Vagina (tissue), 2 donors: ENCODE measurements at places on chromosomes 7 and 10. TPM values are rescaled to one million over a fixed set of nuclear protein-coding genes. Genes with fewer than 3 reads are reported as not detected.

DNA sequence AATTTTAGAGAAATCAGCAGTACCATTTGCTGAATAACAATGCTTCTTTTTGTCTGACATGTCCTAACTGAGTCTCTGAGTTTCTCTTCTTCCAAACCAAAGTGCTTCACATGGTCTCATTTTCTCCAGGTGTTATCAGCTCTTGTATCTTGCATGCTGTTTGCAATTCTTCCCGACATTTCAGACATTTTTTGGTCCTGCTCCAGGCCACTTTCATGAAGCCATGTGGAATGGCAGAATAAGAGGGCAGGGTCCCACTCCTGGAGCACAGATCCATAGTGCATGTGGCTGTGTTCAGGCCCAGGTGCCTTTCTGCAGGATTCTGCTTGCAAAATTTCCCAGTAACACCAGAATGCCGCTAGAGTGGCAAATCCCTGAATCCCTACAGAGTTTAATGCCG, 916.2 kb downstream of the NXPH1 start:
- DNase-seq = no peak

- no peak for DNase-seq
These were observed 23.9 kb upstream of the LEP start for GRCh38 chr7:128217030-128217805.

GRCh38 chr7:13800694-13801448, 188.6 kb downstream of the ETV1 start:
- no peak for DNase-seq

The TAS2R41 gene
- not detected for total RNA-seq

DNA sequence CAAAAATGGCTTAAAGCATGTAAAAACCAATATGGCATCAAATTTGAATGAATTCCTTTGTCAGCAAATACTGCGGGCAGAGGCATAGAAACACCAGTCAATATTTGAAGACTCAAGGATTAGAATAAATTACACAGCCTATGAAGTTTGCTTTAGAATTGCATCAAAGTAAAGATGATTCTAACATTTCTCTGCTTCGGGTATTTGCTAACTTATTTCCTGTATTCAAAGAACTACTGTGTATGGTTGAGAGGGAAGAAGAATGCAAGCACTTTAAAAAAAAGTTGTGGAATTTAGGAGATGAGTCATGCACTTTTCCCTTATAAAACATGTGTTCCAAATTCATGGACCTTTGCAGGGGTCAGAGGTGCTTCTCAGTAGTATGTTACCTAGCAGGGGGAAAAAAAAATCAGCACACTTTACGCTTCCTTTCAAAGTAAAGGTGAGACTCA, 90.1 kb downstream of the PIP4K2A start:
- DNase-seq = no peak

- DNase-seq = no peak
These were observed 623 bp downstream of the HOXA4 start for GRCh38 chr7:27129729-27130539.

- no peak for DNase-seq
These were observed 59.7 kb downstream of the LRGUK start for GRCh38 chr7:134186801-134187200.

The FOXI2 gene
- 0.25 TPM for total RNA-seq

DNA sequence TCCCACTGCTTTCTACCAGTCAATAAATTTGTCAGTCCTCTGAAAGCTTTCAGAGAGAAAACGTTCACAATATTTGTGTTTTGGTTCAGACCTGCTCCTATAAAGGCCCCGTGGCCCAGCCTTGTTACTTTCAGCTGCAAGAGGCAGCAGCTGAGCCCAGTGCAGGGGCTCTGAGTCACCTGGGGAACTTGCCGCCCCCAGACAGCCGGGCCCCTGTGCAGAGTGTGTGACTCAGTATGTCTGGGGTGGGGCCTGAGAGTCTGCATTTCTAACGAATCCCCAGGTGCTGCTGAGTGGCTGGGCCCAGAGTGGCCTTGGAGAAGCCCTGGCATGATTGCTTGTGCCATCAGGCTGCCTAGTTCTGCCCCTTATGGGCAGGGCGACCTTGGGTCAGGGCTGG, 303.5 kb downstream of the PAXIP1 start:
- DNase-seq = no peak

The EVX1 gene
- total RNA-seq = 2.5 TPM

GRCh38 chr7:146116521-146117222, at the start of gene CNTNAP2:
Gene CNTNAP2 (plus strand): TSS chr7:146116801. CDS start chr7:146116877, 76 bp downstream.
- no peak for DNase-seq

DNA sequence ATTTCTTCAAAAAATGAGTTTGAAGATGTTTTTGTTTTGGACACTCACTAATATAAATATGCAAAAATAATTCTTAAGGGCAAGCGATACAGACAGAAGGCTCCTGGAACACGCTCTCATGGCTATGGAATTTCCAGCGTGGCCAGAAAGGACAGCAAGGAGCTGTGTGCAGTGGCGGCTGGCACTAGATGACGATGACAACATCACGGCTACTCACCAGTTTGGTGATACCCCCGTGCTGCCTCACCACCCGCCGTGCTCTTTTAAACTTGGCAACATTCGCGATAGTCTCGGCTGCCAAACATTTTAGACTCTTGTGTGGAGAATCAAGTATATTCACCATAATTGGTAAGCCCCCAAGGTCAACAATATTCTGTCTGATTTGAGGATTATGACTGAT, 54.9 kb downstream of the ODAD2 start:
- DNase-seq = no peak

DNA sequence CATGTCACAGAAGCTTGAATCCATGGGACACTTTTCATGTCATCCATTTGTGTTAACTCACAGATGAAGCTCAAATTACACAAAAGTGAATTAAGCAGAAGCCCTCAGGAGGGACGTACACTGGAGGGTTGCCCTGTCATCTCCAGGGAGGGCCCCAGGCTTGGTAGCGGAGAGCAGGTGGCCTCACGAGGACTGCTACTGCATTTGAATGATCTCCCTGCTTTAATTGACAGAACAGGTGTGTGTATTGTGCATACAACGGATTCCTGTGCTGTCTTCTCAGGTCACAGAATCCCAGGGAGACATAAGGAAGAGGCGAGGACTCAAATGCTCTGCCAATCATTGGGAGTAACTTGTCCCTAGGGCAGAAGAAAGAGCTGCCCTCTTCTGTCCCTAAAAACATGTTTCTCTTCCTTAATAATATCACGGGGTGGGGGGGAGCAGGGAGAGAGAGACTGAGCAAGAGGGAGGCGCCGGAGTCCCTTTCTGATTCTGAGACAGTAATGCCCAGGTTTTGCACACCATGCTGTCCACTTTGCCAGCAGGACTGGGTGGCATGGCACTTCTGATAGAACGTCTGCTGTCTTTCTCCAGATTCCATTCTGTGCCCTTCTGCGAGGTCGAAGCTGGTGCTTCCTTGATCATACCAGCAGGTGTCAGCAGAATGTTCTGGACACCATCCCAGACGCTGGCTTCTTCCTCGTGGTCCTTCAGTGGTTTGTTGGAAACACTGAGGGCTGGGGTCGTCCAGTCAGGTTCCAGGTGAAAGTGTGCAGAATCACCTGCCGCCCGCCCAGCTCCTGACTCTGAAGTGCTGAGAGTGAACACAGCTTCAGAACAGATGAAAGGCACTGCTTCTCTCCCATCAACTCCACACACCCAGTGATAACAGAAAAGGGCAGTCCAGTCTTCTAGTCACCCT, 26.2 kb upstream of the RASGEF1A start:
- no peak for DNase-seq

The CCL24 gene
- total RNA-seq = not detected

The CALML5 gene
- 102 TPM for total RNA-seq

The FFAR4 gene
- 1.5 TPM for total RNA-seq

The PROSER2 gene
- total RNA-seq = 8.1 TPM

- DNase-seq = no peak
These were observed 764.3 kb downstream of the TYW1 start for GRCh38 chr7:67760971-67761370.

DNA sequence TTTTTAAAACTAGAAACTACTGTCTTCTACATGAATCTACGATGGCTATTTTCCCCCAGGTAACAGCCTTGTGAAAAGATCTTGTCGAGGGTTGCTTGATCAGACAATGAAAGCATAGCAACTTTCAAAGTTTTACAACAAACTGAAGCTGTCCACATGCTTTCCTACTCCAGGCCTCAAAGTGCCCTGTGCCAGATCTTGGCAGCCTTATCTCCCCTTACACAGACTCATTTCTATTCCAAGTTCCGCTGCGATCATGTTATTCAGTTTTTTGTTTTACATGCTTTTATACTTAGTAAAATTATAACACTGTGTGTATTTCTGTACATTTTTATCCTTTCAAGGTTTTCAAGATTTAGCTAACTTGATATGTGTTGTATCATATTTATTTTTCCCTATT, 661.7 kb upstream of the SORCS1 start:
- no peak for DNase-seq

The CHST3 gene
- 26.0 TPM for total RNA-seq

DNA sequence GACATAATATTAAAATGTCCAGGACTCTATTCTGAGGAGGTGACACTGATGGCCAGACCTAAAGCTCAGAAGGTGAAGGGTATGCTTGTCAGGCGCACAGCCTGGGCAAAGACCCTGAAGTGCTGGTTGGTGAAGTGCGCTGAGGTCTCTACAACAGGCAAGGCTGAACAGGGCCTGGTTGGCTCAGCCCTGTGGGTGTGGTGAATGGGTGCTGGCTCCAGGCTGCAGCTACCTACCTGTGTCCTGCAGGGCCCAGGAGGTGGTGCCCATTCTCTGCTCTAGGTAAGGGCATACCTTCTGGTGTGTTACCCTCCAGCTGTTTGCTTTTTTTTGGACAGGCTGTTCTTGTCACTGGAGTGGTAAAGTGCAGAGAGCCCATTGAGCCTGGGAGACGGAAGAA, 85.1 kb downstream of the RAMP3 start:
- DNase-seq = no peak

The ZNF479 gene
- not detected for total RNA-seq

- no peak for DNase-seq
These were observed 18.0 kb upstream of the NUDCD3 start for GRCh38 chr7:44508328-44509030.

The PON1 gene
- not detected for total RNA-seq

- DNase-seq = no peak
These were observed 177.4 kb downstream of the TCERG1L start for GRCh38 chr10:131134001-131134576.

DNA sequence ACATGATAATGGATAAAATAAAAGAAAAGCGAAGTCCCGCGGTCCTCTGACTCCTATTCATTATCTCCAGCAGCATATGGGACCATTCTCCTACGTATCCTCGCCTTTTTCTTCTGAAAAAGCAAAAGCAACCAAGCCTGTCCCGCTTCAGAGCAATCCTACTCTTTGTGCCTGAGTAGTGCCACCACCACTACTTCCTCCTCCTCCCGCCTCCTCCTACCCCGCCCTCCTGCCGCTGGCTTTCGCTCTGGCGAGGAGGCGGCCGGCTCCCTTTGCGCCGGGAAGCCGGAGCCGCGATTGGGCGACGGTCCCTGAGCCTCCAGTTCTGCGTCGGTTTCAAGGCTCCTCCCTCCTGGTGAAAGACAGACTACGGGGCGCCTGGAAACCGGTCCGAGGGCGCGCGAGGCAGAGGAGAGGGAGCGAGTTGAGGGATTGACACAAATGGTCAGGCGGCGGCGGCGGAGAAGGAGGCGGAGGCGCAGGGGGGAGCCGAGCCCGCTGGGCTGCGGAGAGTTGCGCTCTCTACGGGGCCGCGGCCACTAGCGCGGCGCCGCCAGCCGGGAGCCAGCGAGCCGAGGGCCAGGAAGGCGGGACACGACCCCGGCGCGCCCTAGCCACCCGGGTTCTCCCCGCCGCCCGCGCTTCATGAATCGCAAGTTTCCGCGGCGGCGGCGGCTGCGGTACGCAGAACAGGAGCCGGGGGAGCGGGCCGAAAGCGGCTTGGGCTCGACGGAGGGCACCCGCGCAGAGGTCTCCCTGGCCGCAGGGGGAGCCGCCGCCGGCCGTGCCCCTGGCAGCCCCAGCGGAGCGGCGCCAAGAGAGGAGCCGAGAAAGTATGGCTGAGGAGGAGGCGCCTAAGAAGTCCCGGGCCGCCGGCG, at the start of gene FZD1:
TSS of gene FZD1 (plus strand) at position 388 of the 878 bp plus-strand sequence. CDS start at position 836, 448 bp downstream.
- DNase-seq = no peak

- DNase-seq = no peak
These were observed 24.7 kb upstream of the ANKRD1 start for GRCh38 chr10:90945491-90946070.

The ARHGAP22 gene
- total RNA-seq = 3.2 TPM

DNA sequence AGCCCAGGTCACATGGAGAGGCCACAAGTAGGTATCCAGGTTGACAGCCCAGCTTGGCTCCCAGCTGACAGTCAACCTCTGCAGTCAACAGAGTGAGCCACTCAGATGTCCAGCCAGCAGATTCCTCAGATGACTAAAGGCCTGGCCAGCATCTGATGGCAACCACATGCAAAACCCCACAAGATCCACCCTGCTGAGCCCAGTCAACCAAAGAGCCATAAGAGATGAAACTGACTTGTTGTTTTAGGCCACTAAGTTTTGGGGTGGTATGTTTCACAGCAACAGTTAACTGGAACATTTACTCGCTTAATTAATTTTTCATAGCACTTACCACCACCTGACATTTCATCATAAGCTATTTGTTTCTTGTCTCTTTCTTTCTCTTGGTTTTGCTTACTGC, 107.3 kb upstream of the KDM7A start:
- DNase-seq = no peak

- DNase-seq = no peak
These were observed 170.4 kb downstream of the PLXDC2 start for GRCh38 chr10:19986591-19986990.

The TASOR2 gene
- 51.6 TPM for total RNA-seq

DNA sequence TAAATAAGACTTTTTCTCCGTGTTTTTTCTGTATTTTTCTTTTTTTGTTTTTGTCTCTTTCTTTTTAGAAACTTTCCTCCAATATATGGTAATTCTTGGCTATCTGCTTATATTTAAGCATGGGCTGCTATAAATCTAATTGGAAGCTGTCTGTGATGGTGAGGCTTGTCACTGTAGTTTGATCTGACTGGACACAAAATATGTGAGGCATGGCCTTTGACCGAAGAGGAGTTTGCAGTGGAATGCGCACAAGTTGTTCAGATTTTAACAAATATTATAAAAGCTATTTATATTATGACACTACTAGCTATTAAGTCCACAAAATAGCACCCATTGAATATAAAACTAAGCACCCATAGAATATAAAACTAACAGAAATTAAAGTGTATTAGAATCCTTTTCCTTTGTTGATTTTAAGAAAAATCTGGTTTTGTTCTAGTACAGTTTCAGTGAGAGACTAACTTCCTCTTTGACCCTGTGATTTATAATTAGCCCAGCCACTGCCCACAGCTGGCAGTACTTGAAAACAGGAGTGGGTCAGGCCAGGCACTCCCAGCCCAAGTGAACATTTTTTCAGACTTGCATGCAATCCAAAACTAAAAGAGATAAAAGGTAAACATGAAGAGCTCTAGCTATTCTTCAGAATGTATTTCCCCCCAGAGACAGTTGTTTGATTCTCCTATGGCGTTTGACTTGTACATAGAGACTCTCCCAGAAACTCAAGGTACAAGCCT, 69.9 kb upstream of the FGL2 start:
- DNase-seq = no peak

DNA sequence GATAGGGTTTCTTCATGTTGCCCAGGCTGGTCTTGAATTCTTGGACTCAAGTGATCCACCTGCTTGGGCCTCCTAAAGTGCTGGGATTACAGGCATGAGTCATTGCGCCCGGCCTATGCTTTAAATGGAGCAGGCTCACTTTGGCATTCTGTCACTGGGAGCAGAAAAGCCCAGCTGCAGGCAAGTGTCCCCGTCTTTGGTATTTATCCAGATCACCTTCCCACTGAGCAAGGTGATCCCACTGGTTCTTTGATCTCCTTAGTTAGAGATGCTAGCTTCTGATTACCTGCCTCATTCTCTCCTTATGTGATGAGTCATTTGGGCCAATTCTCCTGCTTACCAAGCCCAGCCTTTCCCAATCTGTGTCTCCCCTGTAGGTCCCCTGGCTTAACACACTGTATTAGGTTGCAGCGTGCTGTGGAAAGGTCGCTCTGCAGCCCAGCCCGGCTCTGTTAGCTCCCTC, 39.3 kb downstream of the SPDYE5 start:
- no peak for DNase-seq
